ENCODE measurements at places on chromosomes 16 and 17.

DNA sequence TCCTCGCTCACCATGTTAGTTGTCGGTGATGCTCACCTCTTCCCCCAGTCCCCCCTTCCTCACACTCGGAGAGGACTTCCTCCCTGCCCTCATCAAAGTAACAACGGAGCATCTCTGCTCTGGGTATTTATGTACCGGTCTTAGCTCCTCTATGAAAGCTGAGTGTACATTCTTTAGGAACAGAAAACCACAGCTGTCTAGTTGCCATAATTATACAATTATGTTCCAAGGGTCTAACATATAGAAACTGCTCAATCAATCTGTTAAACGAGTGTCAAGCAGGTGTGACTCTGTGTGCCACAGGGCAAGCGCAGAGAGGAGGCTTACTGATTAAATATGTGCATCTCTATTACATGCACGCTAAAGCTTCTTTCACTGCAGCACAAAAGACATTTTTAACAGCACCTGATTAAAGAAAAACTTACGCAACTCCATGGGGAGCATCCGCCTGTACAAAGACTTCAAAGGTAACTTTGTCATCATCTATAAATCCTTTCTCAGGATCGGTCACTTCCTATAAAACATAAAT is 37.8 kb downstream of the LITAFD start:
- DNase-seq = no peak

- no peak for DNase-seq
These were observed 10.7 kb upstream of the CNGB1 start for GRCh38 chr16:57981636-57982035.

- DNase-seq = no peak
These were observed 29.8 kb downstream of the DHX38 start for GRCh38 chr16:72123426-72123825.

- DNase-seq = no peak
These were observed 21.8 kb downstream of the SDR42E2 start for GRCh38 chr16:22183901-22184614.

GRCh38 chr17:13544292-13544691 is 57.4 kb downstream of the HS3ST3A1 start:
- no peak for DNase-seq

DNA sequence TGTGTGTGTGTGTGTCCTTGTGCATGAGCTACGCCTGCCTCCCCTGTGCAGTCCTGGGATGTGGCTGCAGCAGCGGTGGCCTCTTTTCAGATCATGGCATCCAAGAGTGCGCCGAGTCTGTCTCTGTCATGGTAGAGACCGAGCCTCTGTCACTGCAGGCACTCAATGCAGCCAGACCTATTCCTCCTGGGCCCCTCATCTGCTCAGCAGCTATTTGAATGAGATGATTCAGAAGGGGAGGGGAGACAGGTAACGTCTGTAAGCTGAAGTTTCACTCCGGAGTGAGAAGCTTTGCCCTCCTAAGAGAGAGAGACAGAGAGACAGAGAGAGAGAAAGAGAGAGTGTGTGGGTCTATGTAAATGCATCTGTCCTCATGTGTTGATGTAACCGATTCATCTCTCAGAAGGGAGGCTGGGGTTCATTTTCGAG is 22.5 kb downstream of the STAT5A start:
- no peak for DNase-seq

DNA sequence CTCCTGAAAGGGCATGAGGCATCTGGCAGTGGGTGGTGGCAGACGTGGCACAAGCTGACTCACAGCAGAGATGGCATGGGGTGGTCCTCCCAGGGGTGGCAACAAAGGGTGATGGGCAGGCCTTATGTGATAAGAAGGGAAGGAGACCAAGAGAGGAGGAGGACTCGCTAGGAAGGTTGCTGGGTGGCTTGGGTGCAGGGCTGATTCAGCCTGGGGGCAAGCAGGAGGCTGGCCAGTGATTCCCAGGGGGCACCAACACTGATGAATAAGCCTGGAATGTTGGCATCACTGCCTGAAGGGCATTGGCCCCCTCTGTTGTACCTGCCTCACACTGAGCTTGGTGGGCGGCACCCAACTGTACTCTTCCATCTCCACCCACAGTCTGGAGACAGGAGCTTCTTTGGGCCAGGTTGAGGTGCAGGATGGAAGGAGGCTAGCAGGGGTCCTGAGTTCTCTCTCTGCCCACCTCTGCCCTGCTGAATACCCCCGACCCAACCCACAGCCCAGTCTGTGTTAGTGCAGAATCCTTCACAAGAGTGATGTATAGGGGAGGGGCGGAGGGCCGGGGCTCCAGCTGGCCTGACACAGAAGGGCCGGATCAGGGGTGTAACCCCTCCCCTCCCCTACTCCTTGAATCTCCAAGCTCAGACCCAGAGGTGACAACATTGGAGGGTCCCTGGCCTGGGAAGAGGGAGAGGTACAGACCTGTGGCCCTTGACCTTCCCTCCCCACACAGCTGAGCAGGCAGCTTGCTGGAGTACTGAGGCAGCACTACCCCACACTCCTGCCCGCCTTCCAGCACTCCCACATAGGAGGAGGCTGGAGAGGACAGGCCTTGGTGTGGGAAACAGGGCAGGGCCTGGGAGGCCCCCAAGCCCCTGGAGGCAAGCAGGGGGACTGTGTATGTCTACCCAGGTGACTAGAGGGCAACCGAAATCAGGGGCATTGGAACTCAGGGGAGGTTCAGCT is 2.6 kb downstream of the STAC2 start:
- DNase-seq = no peak

DNA sequence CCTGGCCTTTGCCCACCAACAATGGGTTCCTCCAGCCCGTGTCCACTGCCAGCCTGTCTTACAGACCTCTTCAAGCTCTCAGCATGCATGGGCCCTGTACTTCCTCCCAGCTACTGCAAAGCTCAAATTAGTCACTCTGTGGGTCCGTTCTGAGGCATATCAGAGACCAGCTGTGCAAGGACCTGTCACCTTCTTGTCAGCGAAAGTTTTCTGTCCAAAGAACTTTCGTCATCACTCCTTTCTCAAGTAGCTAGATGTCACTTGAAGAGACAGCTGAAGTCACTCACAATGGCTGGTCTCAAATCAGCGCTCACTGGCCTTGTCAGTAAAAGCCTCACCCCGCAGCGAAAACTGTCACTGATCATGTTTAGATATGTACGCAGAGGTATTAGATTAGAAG is 91.4 kb upstream of the DYNLRB2 start:
- no peak for DNase-seq

DNA sequence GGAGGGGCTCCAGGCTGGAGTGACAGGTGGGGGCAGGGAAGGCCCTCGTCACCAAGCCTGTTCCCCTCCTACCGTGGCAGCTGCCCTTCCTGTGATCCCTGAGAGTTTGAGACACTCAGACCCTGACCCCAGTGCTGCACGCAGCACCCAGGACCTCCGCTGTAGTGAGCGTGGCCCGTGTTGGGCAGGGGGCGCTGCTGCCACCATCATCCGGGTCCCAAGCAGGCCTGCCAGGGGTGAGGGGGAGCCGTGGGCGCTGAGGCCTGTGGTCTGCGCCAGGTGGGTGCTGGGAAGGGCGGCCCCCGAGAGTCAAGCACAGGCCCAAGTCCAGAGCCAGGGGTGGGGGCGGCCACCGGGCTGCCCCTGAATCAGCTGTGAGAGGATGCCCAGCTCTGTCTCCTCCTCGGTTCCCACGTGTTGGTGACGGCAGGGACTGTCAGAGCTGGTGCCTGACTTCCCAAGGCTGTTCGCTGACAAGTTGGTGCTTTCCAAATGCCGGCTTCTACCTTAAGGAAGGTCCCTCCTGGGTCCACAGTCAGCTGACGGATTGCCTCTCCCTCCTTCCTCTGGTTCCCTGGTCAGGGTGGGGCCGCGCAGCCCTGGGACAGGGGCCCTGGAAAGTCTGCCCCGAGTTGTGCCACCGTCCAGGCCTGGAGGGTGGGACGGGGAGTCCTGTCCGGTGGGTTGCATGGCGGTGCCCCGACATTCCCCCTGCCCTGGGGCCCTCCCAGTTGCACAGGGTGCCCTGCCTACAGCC is 31.1 kb downstream of the TPSG1 start:
- no peak for DNase-seq

DNA sequence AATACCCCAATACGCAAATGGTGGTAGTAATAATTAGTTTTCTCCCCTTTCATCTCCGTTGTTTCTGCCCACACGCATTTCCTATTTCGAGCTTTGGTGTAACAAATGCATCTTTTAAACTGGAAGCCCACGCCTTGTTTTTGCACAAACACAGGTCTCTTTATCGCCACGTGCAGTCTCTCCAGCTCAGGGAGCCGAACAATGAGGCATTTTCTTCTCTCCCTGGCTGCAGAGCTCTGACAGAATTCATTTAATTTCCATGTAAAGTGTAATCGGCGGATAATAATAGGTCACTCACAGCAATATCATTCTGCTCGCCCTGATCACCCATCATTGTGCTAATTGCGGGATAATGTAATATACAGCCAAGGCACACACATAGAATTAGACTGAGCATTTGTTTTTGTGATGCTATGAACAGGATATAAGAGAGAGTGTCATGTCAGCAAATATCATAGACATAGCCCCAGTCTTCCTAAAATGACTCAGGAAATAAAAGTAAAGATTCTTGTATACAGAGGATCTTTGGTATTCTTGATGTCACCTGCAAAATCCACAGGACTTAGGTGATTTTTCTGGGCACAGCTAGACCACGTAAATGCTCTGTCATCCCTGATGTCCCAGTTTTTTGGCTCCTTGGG is 452.6 kb upstream of the CDH11 start:
- DNase-seq = no peak

DNA sequence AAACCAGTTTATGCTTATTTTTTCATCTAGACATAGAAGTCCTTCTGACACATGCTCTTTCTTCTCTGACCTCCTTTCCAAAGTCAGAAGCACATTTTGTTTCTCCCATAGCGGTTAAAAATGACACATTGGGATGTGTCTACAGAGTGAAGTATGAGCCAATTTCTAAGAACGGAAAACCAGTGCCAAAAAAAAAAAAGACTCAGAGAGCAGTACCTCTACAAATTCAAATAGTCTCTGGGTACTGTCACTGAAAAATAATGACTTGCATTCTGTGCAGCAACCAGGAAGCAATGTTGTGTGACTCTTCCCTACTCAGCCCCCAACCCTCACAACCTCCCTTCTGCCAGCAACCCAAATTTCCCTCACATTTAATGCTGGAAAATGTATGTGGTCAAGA is 145.5 kb upstream of the PMFBP1 start:
- no peak for DNase-seq

DNA sequence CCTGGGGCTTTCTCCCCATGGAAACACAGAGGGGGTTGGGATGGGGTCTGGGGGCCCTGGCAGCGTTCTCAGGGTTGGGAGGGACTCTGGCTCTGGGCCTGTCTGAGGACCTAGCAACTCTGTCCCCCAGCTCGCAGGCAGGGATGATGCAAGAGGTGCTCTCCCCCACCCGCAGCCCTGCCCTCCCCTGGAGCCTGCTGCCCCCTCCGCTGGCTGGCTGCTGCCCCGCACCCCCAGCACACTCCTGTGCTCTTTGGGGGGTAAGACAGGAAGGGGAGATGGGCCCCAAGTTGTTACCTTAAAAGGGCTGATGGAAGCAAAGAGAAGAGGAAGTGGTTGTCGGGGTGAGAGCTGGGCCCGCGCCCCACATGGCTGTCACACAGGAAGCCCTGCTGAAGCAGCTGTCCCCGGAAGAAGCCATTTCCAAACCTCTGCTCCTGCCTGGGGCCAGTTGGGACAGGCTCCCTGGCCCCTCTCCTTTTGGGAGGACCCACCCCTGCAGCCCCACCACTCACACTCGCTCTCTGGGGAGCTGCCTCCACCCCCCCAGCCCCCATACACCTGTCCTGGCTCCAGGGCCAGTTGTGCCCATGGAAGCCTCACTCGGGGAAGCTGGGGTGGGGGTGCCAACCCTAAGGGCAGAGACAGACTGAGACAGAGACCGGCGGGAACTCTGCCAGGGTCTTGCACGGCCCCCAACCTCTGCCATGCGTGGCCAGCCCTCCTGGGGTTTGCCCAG is 2.5 kb downstream of the CORO1A start:
- DNase-seq = peak; percentile 63

GRCh38 chr16:81654346-81654745 is 124.7 kb upstream of the PLCG2 start:
- no peak for DNase-seq

DNA sequence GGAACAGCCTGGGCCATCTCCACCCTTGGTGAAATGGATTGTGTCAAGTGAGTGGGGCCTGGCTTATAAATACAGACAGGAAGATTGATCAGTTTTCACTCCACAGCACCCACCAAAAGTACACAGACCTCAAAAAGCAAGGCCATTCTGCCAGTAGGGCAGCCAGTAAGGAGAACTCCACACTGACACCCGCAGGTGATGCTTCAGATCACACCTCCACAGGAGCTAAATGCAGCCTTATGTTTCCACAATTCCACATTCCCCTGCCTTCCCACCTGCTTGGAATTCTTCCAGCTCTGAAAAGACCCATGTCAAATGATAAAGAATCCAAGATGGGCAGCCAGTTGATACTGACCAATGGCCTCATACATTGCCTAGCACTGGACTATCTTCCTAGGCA is 191.1 kb downstream of the ZFHX3 start:
- no peak for DNase-seq

DNA sequence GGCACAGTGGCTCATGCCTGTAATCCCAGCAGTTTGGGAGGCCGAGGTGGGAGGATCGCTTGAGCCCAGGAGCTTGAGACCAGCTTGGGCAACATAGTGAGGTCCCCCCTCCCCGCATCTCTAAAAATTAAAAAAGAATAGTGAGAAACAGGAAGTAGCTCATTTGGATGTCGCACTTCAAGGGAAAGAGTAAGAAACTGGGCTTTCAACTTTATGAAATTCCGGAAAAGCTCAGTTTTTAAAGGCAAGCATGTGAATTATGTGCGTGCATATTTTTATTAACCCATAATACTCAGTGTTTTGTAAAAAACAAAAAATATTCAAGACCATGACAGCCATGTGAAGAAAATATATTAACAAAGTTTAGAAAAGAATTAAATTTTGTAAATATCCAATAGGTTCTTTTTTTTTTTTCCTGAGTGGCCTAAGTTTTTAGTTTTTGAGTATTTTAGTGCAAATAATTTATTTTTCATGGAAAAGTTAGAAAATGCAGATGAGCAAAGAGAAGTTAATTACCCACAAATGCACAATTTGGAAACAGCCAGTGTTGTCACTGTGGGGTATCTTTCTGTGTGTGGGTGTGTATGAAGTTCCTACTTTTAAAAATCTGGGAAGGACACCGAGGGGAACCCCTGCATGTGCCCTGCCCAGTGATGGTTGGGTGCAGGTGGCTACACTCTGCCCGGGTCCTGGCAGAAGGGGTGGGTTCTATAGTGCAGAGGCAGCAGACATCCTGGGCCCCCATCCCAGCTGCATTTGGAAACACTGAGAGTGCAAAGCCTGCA is 40.0 kb downstream of the CIBAR2 start:
- no peak for DNase-seq

DNA sequence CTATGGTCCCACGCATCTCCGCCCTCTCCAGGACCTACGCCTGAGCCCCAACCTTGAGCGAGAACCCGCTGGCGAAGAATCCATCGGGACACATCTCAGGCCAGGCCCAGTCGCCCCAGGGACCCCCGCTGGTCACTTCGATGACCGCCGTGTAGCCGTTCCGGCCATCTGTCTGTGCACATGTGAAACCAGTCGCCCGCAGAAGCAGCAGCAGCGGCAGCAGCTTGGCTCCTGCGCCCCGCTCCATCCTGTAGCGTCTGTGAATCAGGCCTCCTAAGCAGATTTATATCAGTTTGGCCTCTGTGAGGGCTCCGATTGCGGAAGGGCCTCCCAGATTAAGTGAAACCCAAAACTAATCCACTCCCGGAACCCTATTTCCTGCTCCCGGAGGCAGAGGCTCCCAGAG is at the start of gene VMO1:
Gene VMO1 (minus strand): TSS at position 259 of the 406 bp plus-strand sequence. CDS start 12 bp downstream, at position 247.
- no peak for DNase-seq

GRCh38 chr16:55868137-55868536 is 7.0 kb downstream of the CES5A start:
- DNase-seq = no peak
